ENCODE measurements at places on chromosomes 4 and X.
A peak's percentile ranks its signal among the peaks of the same experiment; 100 is the strongest.

DNA sequence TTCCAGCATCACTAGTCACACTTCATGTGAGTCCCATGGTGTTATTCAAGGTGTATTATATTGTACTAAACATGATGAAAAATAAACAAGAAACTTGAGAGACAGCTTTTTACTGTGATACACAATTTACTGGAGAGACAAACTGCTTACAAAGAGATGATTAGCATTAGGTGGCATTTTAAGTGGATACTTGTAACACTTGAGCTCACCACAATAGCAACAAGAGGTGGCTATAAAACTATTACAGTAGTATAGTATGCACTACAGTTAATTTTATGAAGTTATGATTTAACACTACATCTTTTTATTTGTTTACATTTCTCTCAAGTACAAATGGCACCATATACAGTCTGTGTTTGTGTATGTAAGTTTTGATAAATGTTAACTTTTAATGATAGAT is 246.6 kb downstream of the PARM1 start:
- no peak for DNase-seq

DNA sequence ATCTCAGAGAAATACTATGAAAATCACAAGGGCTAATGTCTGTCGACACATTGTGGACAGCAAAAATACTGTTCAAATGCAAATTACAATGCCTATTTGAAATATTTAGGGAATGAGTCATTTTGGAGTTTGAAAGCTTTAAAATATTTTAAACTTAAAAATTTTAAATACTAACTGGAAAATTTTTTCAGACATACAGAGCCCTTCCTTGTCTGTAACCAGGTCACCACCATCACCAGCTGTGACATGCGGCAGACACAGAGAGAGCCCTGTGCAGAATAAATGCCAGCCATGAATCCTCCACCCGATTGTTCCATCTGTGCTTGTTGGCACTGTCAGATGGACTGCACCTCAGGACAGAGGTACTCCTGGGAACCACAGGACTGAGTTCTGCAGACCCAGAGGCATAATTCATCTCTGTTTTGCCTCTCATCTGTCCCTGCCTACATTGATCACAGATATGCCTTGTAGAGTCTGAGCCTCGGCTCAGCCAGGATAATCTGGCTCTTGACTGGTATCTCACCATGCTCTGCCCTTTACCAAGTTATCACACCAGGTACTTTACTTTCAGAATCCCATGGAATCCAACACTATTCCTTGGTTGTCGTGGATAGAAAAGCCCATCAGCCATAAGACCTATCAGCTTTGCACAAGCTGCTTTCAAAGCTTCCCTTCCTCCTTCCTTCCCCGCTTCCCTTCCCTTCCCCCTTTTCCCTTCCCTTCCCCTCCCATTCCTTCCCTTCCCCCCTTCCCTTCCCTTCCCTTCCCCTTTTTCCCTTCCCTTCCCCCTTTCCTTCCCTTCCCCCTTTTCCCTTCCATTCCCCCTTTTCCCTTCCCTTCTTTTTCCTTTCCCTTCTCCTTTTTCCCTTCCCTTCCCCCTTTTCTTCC is 67.2 kb downstream of the TBC1D9 start:
- no peak for DNase-seq

DNA sequence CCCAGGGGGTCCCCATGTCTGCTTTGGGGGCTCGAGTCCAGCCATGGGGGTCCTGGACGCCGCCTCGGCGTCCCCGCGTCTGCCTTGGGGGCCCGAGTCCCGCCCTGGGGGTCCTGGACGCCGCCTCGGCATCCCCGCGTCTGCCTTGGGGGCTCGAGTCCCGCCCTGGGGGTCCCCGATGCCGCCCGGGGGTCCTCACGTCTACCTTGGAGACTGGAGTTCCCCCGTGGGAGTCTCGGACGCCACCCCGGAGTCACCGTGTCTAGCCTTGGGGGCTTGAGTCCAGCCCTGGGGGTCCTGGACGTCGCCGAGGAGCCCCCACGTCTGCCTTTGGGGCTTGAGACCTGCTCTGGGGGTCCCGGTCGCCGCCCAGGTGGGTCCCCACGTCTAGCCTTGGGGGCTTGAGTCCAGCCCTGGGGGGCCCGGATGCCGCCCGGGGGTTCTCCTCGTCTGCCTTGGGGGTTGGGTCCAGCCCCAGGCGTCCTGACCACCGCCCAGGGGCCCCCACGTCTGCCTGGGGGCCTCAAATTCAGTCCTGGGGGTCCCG is 1.1 kb upstream of the GTPBP6 start:
- no peak for DNase-seq

GRCh38 chr4:148643851-148644250 is 201.6 kb upstream of the NR3C2 start:
- no peak for DNase-seq

DNA sequence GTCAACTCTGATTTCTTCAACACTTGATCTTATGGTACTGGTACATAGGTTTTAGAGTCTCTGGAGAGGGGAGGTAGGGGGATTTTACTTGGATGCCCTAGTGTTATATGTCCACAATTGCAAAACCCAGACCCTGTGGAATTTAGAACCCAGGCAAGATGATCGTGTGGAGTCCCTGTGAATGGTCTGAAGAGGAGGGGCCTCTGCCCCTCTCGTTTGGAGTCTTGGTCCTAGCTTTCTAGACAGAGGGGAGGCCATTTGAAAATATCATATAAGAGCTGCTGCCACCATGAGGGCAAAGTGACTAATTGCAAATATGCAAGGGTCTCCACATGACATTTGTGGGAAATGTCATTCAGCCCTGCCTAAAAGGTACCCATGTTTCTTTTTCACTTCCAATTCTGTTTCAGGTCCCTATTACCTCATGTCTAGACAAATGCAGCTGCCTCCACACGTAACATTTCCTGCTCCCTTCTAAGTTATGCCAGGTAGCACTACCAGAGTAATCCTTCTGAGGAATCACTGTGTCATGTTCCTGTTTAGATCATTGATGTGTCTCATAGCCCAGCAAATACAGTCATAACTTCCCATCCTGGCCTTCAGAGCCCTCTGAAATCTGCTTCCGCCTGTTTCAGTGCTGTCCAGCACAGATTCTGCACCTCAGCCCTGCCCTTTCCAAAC is 126.8 kb downstream of the KLHL8 start:
- peak; percentile 44 for DNase-seq

GRCh38 chr4:98603683-98604521 is 54.5 kb downstream of the TSPAN5 start:
- DNase-seq, result peak; percentile 67

- no peak for DNase-seq
Measured at GRCh38 chrX:150238632-150239382, 124.3 kb upstream of the MAMLD1 start.

DNA sequence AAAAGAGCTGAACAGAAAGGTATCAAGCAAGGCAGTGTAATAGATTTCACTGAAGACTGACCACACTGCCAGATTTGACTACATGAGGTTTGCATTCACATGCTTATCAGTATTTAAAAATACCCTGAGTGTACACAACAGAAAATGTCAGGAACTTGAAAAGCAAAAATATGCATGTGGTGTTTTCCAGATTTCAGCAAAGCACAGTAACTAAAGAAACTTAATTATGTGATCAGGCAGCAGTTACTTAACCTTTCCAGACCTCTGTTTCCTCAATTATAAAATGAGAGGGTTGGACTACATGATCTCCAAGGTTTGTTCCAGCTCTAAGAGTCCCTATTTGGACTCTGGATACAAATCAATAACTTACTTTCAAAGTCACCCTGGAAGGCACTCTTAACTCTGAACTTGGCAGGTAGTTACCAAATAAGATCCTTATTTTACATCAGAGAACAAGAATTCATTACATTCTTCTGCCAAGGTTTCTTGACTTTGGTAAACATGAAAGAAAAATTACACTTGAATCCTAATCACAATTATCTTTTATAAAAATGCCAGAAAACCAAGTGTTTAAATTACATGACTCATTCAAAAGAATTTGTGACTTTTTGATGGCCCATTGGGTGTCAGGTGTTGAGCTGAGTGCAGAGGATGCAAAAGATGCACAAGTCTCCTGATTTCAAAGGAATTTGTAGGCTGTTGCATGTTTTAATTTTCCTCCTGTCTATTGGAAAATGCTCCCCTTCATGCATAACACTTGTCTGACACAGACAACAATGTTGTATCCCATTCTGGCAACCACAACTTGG is 241.6 kb downstream of the MGST2 start:
- DNase-seq, result no peak

- DNase-seq, result peak; percentile 37
Measured at GRCh38 chr4:41887821-41888686, 47.2 kb upstream of the TMEM33 start.

DNA sequence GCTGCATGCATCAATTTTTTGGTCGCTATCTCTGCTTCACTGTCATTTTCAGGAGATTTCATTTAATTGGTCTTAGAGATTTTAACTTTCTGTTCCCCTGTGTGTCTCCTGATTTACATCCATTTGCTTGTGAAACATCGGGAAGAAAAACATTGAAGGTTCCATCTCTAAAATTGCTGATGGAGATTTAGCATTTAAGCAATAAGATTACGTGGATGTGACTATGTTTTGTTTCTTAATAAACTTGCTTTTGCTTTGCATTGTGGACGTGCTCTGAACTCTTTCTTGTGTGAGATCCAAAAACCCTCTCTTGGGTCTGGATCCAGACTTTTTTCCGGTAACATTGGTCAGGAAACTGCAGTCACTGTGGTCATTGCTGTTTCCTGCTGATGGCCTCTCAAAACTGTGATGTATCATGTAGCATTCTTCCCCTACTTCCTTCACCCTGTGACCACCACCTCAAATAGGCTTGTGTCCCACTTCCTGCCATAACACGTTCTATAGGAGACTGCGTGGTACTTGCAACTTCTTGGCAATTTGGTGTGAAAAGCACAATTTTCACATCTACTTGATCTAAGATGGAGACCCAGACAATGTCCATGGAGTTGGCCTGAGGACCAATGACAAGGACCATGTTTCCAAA is 4.9 kb downstream of the CXCL2 start:
- DNase-seq, result no peak

GRCh38 chr4:186260504-186261448 is 5.2 kb upstream of the F11 start:
- DNase-seq, result peak; percentile 13

GRCh38 chrX:2516623-2517022 is 15.8 kb upstream of the DHRSX start:
- DNase-seq, result no peak

GRCh38 chr4:152684007-152684406 is 4.2 kb upstream of the TMEM154 start:
- no peak for DNase-seq

- DNase-seq, result no peak
Measured at GRCh38 chrX:13263560-13264251, 56.1 kb downstream of the ATXN3L start.

GRCh38 chr4:101140228-101140627 is 207.1 kb downstream of the PPP3CA start:
- no peak for DNase-seq

All from LHCN-M2 (cell line).